Activated CD8-positive, alpha-beta memory T cell treated with anti-CD3 and anti-CD28 coated beads for 4 hours (primary cell): ENCODE measurements at places on chromosomes 16 and 17.

DNA sequence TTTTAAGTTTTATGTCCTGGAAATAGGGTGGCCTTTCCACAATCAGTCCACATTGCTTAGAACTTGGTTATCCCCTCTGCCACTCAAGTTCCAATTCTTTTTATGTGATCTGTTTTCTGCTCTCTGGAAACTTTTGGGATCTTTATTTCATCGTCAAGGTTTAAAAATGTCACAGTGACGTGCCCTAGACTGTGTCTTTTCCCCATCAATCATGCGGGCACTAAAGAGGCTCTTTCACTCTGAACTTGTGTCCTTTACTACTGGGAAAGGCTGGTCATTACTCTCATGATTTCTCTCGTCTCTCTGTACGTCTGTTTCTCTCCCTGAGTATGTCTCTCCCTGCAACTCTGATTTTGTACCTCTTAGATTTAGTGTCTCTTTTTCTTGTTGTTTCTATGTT is 189.8 kb upstream of the AXIN2 start:
- no peak for DNase-seq

- DNase-seq = no peak
Measured at GRCh38 chr17:65886315-65887245, 305.4 kb downstream of the CEP112 start.

GRCh38 chr16:19108409-19109287 is 5.1 kb upstream of the ITPRIPL2 start:
- no peak for DNase-seq

DNA sequence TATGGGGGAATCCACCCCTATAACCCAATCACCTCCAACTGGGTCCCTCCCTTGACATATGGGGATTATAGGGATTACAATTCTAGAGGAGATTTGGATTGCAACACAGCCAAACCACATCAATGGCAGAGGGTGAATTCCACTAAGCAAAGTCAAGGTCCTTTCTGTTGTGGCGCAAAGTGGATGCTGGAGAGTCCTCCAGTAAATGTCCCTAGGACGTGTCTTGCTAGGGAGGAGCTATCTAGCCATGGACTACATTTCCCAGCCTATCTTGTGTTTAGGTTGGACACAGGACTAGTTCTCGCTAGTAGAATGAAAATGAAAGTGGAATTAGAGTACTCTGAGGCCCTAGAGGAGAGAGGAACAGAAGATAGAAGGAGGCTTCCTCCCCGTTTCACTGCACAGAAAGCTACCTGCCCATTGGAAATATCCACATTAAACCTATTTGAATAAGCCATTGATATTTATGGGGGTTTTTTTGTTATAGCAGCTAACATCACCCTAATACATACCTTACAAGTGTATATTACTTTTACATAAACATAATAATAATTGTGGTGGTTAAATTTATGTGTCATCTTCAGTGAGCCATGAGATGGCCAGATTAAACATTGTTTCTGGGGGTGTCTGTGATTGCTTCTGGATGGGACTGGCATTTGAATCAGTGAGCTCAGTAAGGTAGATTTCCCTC is 56.7 kb upstream of the ERCC4 start:
- no peak for DNase-seq

DNA sequence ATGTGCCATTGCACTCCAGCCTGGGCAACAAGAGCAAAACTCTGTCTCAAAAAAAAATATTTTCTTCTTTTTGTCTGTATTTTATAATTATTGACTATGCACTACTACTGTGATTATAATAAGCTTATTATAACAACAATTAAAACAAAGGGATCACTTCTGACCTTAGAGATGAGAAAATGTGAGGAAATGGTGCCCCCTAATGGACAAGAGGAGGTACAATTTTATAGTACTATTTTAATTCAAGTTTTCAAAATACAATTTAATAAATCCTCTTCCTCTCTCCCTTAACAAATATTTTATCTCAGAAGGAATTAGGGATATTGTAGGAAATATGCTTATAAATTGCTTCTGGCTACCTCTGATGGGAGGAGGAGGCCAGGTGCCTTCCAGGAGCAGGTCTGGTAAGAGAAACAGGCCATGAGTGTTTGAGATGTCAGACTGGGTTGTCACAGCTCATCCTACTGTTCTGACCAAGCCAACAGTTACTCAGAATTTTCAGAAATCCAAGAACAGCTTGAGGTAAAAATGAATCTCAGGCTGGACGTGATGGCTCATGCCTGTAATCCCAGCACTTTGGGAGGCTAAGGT is 14.0 kb downstream of the VPS53 start:
- DNase-seq = no peak

DNA sequence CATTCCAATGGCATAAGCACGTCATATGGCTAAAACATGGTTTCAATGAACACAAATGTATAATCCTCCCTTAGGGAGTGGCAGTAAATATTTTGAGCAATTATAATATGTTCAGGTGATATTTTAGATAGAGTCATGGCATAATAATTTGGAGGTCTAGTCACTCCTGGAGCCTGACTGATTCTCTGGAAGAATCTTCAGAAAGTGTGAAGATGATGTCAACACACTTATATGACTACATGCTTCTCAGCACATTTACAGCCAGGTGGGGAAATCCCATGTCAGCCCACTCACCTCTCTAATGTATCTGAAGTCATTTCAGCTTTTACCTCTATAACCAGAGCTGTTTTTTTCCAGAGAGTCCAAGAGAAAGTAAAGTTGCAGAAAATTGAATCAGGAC is 474.8 kb downstream of the SHISA9 start:
- no peak for DNase-seq

DNA sequence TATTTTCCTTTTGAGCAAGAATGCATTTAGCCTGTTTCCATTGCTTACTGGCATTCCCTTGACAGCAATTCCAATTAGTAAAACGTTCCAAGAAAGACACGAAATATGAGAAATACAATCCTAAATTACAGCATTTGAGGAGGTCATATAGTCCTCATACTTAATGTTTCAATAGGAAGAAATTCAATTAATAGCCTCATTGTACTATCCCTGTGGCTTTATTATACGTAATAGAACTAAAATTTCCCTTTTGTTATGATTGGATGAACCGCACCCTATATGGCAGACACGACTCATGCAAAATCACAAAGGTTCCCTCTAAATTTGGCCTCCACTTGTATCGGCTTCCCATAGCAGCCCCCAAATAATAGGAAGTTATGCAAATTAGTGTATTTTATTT is 291.7 kb downstream of the CEP112 start:
- no peak for DNase-seq
